ENCODE measurements at places on chromosomes 1 and 21. TPM values are rescaled to one million over a fixed set of nuclear protein-coding genes. Genes with fewer than 3 reads are reported as not detected.
A peak's percentile ranks its signal among the peaks of the same experiment; 100 is the strongest.

GRCh38 chr1:202090994-202091393 lies 31.7 kb upstream of the GPR37L1 start:
- no peak for DNase-seq

DNA sequence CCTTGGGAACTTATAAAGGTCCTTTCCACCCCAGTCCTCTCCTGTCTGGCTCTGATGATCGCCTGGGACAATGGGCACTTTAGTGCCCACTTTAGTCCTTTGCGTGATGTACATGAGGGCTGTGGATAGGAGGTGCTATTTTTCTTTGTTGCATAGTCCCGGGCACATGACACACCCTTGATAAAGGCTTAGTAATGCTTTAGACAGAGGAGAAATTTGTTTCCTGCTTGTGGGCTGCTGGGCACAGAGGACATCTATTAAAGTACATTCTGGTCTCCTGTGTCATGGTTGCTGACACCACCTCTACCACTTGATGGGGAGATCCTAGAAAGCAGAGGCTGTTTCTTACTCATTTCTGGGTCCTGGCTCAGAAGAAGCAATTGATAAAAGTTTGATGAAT lies 5.4 kb upstream of the KNCN start:
- DNase-seq, result peak; percentile 83

- DNase-seq, result no peak
These were observed 32.2 kb upstream of the PCBP3 start for GRCh38 chr21:45611296-45611695.

- no peak for DNase-seq
These were observed 308.8 kb downstream of the KIF26B start for GRCh38 chr1:245463392-245464165.

Gene USH2A
- total RNA-seq, result not detected

Gene PIGC
- 25.1 TPM for total RNA-seq
